ENCODE measurements at places on chromosomes 11 and 22.

DNA sequence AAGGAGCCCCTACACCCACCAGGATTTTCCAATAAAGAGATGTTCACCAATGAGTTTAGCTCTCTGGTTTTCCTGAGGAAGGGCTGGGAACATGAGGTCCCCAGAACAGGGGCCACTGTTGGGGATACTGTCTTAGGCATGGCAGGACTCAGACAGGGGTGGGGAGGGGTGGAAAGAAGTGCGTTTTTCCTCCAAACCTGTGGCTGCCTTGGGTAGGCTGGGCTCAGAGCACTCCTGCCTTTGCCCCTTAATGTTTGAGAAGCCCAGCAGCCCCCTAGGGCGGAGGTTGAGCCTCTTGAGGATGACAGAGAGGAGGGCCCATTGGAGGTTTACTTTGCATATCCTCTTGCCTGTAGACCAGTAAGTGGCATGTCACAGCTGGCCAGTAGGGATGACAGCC, 10.6 kb downstream of the MTFP1 start:
- DNase-seq, result no peak

GRCh38 chr11:111983187-111983986, 41.8 kb upstream of the DLAT start:
- no peak for DNase-seq

DNA sequence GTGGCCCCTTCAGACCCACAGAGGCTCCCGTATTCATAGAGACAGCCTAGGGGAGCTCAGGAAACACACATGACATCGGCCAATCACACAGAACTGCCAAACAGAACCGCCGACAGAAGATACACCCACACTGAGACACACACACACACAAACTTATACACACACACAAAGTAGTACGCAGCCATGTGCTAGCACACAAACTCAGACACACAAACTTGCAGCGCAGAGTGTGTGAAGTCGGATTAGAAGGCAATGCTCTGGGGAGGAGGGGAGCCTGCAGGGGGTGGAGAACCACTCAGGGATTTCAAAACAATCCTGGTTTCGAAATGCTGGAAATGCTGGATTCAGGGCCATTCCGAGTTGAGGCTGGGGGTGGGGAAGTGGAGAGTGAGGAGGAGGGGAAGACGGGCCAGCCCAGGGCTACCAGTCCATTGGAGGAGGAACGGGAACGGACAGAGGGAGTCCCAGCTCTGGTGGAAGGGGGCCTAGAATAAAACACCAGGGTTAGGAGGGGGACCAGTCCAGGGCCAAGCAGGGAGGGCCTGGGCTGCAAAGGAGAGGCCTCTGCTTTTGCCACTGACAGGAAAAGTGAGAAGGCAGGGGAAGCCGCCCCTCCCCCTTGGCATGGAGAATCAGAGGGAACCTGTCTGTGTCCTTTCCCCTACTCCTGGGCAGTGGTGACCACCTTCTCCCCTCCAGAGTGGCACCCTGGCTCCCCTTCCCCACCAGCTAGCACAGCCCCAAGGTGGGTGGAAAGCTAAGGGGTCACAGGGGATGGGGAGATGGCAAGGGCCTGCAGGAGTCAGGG, 4.4 kb downstream of the BCL9L start:
- no peak for DNase-seq

DNA sequence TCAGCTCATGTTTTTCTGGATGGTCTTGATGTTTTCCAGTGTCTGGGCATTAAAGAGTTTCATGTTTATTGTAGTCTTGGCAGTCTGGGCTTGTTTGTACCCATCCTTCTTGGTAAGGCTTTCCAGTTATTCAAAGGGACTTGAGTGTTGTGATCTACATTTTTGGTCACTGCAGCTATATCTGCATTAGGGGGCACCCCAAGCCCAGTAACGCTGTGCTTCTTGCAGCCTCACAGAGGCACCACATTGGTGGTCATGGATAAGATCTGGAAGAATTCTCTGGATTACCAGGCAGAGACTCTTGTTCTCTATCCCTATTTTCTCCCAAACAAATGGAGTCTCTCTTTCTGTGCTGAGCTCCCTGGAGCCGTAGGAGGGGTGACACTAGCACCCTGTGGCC, 451.5 kb upstream of the FAT3 start:
- no peak for DNase-seq

GRCh38 chr11:63966444-63966843, 8.0 kb upstream of the COX8A start:
- no peak for DNase-seq

GRCh38 chr22:37529652-37530345, 10.6 kb upstream of the CARD10 start:
- DNase-seq, result no peak

- DNase-seq, result no peak
These were observed 11.5 kb downstream of the YPEL4 start for GRCh38 chr11:57638005-57638781.

- DNase-seq, result no peak
These were observed 99.2 kb downstream of the NAT10 start for GRCh38 chr11:34204396-34205279.

DNA sequence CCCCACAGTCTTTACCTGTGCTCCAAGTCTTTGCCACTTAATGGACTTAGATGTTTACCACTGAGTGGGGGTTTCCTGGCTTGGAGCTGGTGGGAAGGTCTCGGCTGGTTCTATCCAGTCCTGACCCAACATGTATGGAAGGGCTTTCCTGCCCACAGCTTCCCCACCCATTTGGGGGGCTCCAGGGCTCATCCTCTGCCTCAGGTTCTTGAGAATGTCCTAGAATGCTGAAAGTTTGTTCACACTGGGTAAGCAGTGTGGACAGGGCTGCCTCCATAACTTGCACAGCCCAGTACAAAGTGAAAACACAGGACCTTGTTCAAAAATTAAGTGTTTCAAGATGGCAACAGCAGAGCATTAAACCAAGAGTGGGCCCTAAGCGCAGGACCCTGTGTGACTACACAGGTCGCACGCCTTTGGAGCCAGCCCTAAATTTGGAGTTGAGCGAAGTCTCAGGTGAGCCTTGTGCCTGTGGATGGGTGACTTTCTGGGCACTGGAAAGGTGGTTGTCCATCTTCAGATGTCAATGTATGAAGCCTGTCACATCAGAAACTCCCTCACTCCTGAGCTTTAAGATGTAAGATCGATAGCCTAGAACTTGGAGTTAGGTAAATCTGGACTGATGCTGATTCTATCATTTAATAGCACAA, 72.7 kb upstream of the NARS2 start:
- DNase-seq, result no peak

- DNase-seq, result no peak
These were observed 2.0 kb downstream of the PHLDA2 start for GRCh38 chr11:2927121-2927800.

Data from activated T-cell treated with anti-CD3 and anti-CD28 coated beads for 48 hours (primary cell).